ENCODE measurements at places on chromosomes 1 and 21.
A peak's percentile ranks its signal among the peaks of the same experiment; 100 is the strongest.

DNA sequence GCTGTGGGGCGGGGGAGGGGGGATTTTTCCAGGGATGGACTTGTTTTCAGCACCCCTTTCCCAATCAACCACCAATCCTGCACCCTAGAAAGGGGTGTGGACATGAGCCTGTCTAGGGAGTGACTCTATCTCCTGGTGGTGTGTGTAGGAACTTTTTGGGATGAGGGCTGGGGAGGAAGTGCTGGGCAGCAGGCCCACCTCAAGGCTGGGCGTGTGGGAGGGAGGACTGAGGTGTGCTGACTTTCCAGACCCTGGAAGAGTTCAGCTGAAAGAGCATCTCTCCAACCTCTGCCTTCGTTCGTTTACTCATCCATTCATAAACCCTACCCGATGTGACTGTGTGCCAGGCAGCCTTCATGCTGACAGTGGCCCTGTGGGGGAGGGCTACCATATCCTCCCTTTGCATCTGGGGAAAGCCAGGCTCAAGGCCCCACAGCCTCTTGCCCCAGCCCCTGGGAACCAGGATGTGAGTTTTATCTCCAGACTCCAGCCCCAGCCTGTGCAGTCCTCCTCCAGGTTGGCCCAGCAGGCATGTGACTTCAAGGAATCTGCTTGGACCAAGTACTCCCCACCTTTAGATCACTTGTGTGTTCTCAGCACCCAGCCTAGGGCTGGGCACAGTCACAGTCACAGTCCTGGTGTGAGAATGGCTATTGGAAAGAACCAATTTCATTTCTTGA, 6.7 kb downstream of the KNCN start:
- DNase-seq, result no peak

- no peak for DNase-seq
These were observed 8.9 kb downstream of the SDCCAG8 start for GRCh38 chr1:243264717-243265116.

GRCh38 chr1:221045842-221046831, 166.9 kb downstream of the HLX start:
- DNase-seq, result peak; percentile 2

- DNase-seq, result no peak
These were observed 27.5 kb upstream of the GPR88 start for GRCh38 chr1:100510451-100510850.

GRCh38 chr1:64696879-64697278, 48.0 kb upstream of the RAVER2 start:
- no peak for DNase-seq

GRCh38 chr1:22426781-22427180, 24.9 kb upstream of the ZBTB40 start:
- no peak for DNase-seq

GRCh38 chr1:59751801-59752200, 62.9 kb upstream of the HOOK1 start:
- no peak for DNase-seq

DNA sequence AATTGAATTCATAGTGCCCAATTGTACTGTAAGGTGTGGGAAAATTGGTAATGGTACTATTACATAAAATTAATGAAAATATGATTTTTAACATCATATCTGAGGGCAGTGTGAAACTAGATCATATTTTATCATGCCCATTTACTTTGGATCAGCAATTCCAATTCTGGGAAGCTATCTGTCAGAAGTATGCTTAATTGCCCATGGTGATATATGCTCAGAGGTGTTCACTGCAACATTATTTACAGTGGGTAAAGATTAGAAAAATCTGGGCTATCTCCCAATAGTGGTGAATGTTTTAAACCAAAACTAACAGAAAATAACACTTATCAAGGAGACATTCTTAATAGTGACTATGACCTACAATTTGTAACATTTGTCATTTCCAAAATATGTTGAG, 1260.0 kb downstream of the BRINP3 start:
- DNase-seq, result no peak

- no peak for DNase-seq
These were observed 161.8 kb downstream of the PCBP3 start for GRCh38 chr21:45805321-45805720.

DNA sequence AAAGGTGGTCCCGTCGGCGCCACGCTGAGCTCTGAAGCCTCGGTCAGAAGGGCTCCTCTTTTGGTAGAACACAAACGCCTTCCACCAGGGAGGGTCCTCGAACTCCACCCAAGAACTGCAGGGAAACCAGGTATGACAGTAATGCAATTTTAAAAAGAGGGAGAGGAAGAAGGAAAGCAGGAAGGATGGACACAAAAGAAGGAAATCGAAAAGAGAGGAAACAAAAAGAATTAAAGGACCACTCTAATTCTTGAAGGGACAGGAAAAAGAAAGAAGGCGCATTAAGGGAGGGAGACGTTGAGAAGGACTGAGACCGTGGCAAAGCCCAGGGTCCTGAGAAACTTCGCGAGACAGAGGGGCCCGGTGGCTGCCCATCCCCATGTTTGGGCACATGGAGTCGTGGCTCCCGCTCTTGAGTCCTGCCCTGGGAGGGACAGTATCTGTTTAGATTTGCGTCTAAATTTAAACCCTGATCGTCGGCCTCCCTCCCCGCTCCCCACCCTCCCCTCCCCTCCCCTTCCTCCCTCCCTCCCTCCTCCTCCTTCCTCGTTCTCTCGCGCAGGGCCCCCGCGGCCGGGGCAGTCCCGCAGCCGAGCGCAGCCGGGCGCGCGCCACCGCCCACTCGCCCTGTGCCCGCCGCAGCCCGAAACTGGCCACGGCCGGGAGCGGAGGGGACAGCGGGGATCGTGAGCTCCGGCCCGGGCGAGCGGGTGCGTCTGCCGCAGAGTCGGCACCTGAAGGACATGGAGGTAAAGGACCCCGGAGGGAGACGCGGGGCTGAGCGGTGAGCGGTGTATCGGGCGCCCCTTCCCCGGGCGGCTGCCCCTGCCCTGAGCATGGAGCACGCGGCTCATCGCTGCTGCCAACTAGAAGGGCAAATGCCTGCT, at the start of gene RCSD1:
Gene RCSD1, plus strand, starts transcription at position 552 of the 887 bp plus-strand sequence. Its CDS starts 192 bp downstream, at position 744.
- DNase-seq, result peak; percentile 44

DNA sequence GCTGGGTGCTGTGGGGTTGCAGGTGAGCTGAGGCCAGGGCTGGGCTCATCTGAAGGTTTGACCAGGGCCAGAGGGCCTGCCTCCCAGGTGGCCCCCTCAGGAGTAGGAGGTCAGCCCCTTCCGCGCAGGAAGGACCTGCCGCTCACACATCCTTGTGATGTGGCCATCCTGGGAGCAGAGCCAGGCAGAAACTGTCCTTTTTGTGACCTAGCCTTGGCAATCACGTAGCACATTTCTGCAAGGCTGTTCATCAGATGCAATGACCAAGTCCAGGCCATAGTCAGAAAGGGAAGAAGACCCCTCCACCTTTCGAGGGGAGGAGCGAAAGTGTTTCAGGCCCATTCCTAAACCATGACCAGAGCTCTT, 55.5 kb upstream of the TRAPPC10 start:
- DNase-seq, result no peak

GRCh38 chr1:233057836-233058235, 107.4 kb downstream of the NTPCR start:
- no peak for DNase-seq

DNA sequence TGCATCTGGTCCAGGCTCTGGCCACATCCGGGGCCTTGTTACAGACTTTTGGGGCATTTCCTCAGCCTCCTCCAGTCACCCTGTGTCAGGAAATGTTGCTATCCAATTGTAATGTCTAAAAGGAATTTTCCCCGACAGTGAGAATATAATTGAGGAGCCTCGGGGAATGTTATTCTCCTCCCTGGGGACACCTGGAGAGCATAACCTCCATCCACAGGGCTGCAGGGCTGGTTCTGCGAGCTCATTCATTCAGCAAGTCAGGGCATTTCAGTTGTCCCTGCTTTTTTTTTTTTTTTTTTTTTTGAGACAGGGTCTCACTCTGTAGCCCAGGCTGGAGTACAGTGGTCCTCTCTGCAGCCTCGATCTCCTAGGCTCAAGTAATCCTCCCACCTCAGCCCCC, 72.6 kb downstream of the MDM4 start:
- DNase-seq, result no peak

DNA sequence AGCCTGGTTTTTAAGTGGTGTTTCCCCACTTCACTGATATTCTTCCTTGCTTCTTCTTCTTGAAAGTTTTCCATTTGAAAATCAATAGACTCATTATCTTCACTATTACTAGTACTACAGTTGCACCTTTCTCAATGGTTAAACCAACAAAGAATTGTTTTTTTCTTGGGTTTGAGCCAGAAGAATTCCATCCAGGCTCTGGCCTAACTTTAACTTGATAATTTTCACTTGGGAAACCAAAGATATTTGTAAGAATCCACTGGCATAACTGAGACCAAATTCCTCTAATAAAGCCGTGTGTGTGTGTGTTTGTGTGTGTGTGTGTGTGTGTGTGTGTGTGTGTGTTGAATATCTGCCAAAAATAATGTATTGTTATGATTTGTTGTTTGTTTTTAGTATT, 103.2 kb downstream of the SGIP1 start:
- DNase-seq, result no peak

- DNase-seq, result no peak
These were observed 688.6 kb upstream of the ADGRL4 start for GRCh38 chr1:79695138-79695537.

DNA sequence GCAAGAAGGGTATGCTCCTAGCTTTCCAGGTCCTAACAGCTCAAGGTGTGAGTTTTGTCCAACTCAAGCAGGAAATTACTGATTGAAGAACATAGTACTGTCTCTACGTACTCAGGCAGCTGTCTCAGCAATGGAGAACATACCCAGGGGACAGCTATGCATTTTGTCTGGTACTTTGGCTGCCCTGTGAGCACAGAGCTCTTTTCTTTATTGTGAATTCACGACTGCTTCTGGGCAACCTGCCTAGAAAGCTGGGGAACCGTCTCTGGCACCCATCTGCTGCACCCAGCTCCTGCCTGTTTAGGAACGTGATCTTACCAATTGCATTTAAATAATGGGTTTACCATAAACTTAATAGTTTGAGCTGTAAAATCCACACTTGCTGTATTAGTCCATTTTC, 258.1 kb downstream of the HHAT start:
- no peak for DNase-seq

DNA sequence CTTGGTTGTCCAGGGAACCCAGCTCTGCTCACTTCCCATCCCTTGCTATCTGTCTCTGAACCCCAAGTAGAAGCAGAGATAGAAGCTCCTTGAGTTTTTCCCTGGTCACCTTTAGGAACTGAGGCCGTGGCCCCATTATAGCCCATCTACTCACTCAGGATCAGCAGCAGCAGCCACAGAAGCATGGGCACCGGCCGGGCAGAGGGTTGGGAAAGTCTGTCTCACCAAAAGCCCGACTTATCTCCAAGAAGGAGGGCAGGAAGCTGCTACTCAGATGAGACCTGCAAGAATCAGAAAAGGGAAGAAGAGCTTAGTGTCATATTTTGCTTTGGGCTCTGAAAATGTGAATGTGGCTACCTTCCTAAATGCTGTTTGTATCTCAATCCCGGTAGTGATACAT, 264 bp downstream of the FCRL3 start:
- DNase-seq, result no peak

DNA sequence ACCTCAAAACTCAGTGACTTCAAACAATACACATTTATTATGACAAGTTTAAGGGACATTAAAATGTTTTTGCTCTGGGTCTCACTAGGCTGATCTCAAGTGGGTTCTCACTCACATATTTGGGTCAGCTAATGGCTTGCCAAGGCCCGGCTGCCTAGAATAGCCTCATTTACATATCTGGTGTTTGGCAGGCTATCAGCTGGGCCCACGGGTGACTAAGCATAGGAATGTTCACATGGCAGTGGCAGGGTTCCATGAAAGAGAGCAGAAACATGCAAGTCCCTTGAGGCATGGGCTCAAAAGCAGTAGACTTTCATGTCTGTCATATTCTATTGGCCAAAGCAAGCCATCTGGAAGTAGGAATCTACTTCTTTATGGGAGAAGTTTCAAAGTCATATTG, 492.6 kb downstream of the KCNT2 start:
- no peak for DNase-seq

DNA sequence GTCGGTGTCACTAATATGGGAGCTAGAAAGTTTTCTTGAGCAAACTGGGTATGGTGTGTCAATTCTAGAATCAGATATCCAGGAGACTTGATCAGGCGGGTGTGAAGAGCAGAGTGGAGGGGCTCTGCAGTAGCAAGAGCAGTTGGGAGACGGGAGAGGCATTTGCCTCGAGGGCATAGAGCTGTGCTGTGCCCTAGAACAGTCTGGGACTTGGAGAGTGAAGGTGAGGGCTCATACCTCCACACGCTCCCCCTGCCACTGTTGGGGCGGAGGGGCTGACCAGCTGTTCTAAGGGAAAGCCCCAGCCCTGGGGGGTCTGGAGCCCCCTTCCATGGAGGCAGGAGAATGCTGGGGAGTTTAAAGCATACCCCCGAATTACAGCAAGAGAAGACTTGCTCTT, 33.8 kb downstream of the SIM2 start:
- no peak for DNase-seq

GRCh38 chr1:203046984-203047630, 20.8 kb downstream of the PPFIA4 start:
- DNase-seq, result no peak

- DNase-seq, result no peak
These were observed 24.1 kb upstream of the RNF19B start for GRCh38 chr1:32988665-32989064.

GRCh38 chr1:88661951-88662699, 21.9 kb upstream of the PKN2 start:
- DNase-seq, result no peak

GRCh38 chr1:41728403-41729202, 190.1 kb downstream of the HIVEP3 start:
- peak; percentile 68 for DNase-seq

GRCh38 chr21:22356663-22357062, 1358.5 kb downstream of the NCAM2 start:
- no peak for DNase-seq

DNA sequence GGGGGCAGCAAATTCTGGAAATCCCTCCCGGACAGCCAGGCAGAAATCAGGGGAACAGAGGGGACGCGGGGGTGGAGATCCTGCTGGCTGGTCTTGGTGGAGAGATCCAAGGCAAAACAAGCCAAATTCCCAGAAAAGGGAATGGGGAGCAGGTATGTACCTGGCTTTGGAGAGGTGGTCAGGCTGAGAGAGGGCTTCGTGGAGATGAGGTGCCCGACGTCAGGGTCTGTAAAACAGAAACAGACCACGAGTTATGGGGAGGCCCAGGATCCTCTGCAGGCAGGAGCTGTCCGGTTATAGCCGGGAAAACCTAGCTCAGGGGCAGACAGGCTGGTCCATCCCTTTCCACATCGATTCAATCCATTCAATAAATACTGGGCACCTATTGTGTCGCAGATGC, 4.4 kb downstream of the CLEC20A start:
- no peak for DNase-seq

DNA sequence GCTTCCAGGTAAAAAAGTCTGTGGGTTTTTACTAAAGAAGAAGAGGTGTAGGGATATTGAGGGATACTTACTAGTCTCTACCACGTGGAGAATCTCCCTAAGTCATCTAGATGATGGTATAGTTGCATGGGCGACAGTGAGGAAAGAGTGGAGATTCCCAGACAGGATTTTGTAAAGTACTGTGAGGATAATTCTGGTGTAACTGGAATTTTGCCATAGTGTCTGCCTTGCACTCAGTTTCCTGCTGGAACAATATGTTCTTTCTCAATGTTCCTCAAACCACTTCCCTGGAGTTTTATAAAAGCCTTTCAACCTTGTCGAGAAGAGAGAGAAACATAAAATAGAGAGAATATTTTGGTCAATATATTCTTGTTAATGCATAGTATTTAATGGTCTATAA, 95.1 kb upstream of the WLS start:
- DNase-seq, result no peak

- DNase-seq, result no peak
These were observed 16.7 kb downstream of the CASP9 start for GRCh38 chr1:15507278-15507677.

GRCh38 chr1:19770436-19771190, 29.1 kb downstream of the TMCO4 start:
- no peak for DNase-seq

GRCh38 chr1:61887076-61887867, 145.0 kb downstream of the PATJ start:
- DNase-seq, result no peak

All from CD4-positive, alpha-beta T cell treated with Interleukin-12 subunit alpha and Interleukin-12 subunit beta, for 1 hour (primary cell).